ENCODE measurements at places on chromosomes 4 and X.

GRCh38 chrX:71195964-71196649 is 26.9 kb upstream of the GJB1 start:
- no peak for DNase-seq

GRCh38 chr4:10413177-10413576 is 44.0 kb downstream of the ZNF518B start:
- no peak for DNase-seq

- no peak for DNase-seq
Observed at GRCh38 chr4:83931659-83932438, 395.9 kb downstream of the GPAT3 start.

DNA sequence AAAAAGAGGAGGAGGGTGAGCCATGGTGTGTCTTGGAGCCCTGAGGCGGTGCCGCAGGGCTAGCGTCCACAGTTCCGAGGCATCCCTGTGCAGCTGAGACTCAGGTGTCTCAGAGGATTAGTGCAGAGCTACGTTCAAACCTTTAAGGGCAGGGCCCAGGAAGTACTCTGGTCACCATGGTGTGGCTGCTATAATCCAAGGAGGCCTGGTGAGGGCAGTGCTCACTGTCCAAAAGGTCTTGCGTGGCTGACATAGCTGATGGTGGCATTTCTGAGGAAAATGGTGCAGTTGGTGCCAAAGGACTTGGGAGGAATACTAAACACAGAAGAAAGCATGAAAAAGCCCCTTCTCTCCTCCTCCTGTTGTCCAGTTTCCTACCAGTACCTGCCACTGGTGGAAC is 146.9 kb downstream of the DCHS2 start:
- no peak for DNase-seq

- DNase-seq, result no peak
Observed at GRCh38 chr4:75249739-75250138, 264.5 kb downstream of the RCHY1 start.

DNA sequence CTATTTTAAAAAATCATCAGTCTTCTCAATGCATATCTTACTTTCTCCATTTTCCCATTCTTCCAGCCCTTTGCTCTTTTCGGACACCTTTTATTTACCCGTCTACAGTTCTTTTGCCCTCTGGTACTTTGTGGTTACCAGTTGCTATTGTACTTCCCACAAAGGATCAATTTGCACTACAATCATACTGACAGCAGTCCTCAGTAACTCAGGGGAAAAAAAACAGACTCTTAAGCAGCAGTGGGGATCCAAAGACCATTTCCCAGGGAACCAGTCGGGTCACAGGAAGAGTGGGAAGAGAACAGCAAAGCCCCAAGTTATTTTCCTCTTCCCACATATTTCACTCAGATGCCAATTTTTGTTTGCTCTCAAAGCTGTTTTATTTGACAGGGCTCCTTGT is 23.1 kb downstream of the DMD start:
- no peak for DNase-seq
